ENCODE measurements at places on chromosomes 5 and 9. TPM values are rescaled to one million over a fixed set of nuclear protein-coding genes. Genes with fewer than 3 reads are reported as not detected.

NTNG2 gene
- total RNA-seq, result 0.42 TPM

PLAC8L1 gene
- total RNA-seq, result 0.27 TPM

GRCh38 chr9:129664746-129665388, 580 bp upstream of the PRRX2 start:
- H3K27me3 ChIP-seq, result peaks cover 41% of the 10 kb centered on the region
- H3K4me3 ChIP-seq, result no peak overlapping the region
- H3K27ac ChIP-seq, result no peak overlapping the region
- no peaks in the 10 kb centered on the region for H3K4me1 ChIP-seq

GRCh38 chr5:178182158-178182876, 4.9 kb downstream of the GMCL2 start:
- no peaks in the 10 kb centered on the region for H3K27me3 ChIP-seq
- DNase-seq, result no peak
- peaks cover 20% of the 10 kb centered on the region for H3K4me1 ChIP-seq
- H3K4me3 ChIP-seq, result no peak overlapping the region

GRCh38 chr9:89649039-89649691, 44.4 kb downstream of the GADD45G start:
- H3K4me1 ChIP-seq, result no peaks in the 10 kb centered on the region
- DNase-seq, result no peak
- no peak overlapping the region for H3K27ac ChIP-seq
- peaks cover 12% of the 10 kb centered on the region for H3K27me3 ChIP-seq
- H3K4me3 ChIP-seq, result no peak overlapping the region

GRCh38 chr5:134053840-134054338, 49.1 kb upstream of the VDAC1 start:
- H3K27ac ChIP-seq, result no peak overlapping the region
- H3K36me3 ChIP-seq, result no peaks in the 10 kb centered on the region
- no peak for DNase-seq

ANKRD55 gene
- 3.6 TPM for total RNA-seq

PKD2L2 gene
- total RNA-seq, result not detected

SPINK6 gene
- not detected for total RNA-seq

GRCh38 chr5:147436596-147436995, 73.3 kb downstream of the DPYSL3 start:
- H3K27me3 ChIP-seq, result no peaks in the 10 kb centered on the region
- H3K36me3 ChIP-seq, result no peaks in the 10 kb centered on the region
- H3K4me3 ChIP-seq, result no peak overlapping the region
- no peaks in the 10 kb centered on the region for H3K4me1 ChIP-seq
- no peak overlapping the region for H3K27ac ChIP-seq
- no peak for DNase-seq

ELAVL2 gene
- not detected for total RNA-seq

CTXN3 gene
- not detected for total RNA-seq

DNA sequence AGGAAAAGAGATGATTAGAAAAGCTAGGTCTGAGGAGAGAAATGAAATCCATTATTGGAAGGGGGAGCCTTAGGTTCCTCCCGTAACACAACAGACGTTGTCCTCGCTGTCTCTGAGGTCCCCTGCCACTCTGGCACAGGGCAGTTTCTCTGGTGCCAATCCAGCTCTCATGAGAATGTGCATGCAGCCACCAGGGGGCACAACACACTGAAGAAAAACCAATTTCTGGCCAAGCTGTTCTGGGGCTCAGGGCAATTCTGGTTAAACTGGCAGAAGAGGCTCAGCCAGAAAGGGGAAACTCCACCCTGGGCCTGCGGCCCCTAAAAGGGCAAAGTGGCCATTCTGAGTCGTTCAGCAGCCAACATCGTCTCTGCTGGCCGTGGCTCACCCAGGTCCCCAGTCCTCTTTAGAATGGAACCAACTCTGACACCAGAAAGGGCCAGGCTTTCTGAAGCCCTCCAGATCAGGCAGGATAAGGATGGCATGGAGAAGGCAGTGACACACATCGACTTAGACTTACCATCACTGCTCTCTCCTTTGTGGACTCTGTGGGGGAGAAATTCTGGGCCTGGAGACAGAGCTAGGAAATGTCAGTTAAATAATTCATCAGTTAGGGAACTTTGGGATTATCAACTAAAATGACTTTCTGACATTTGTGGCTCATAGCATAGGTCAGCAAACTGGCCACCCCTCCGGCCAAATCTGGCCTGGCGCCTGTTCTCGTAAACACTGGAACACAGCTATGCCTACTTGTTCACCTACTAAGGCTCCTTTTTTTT, 58.5 kb upstream of the GOLPH3 start:
- no peaks in the 10 kb centered on the region for H3K4me1 ChIP-seq
- H3K36me3 ChIP-seq, result peaks cover 55% of the 10 kb centered on the region
- DNase-seq, result peak; percentile 53
- no peak overlapping the region for H3K27ac ChIP-seq

Measured in K562 (cell line).